ENCODE measurements at places on chromosomes 1 and 21. TPM values are rescaled to one million over a fixed set of nuclear protein-coding genes. Genes with fewer than 3 reads are reported as not detected.

Gene PKNOX1
- 27.2 TPM for total RNA-seq

Gene OTUD7B
- total RNA-seq: 15.9 TPM

Gene CCDC17
- total RNA-seq: 2.6 TPM

Gene DMAP1
- 39.6 TPM for total RNA-seq

Gene IGSF9
- not detected for total RNA-seq

Gene PLA2G2C
- total RNA-seq: 0.40 TPM

Gene NHLH1
- 0.43 TPM for total RNA-seq

Gene BCL2L15
- 2.9 TPM for total RNA-seq

Gene PDE9A
- total RNA-seq: 13.9 TPM

Gene NKAIN1
- not detected for total RNA-seq

Gene OLFML3
- total RNA-seq: 0.20 TPM

Gene CFH
- total RNA-seq: 22.9 TPM

Gene TNFSF18
- total RNA-seq: not detected

Gene IL20
- total RNA-seq: not detected

Gene POU2F1
- 17.4 TPM for total RNA-seq

Gene CYP2J2
- 2.8 TPM for total RNA-seq

Gene HHAT
- 1.3 TPM for total RNA-seq

Gene EFNA1
- total RNA-seq: not detected

Gene COL11A1
- total RNA-seq: not detected

Gene ASCL5
- not detected for total RNA-seq

Gene CHAF1B
- total RNA-seq: 23.9 TPM

Gene CRB1
- total RNA-seq: not detected

Gene STK40
- total RNA-seq: 75.2 TPM

Gene NBPF6
- not detected for total RNA-seq

Gene CA6
- total RNA-seq: not detected

Gene CFAP45
- total RNA-seq: 1.3 TPM

Gene DCDC2B
- total RNA-seq: not detected

Gene NPHS2
- total RNA-seq: not detected

Gene PLA2G2A
- total RNA-seq: not detected

Gene CTBS
- 27.2 TPM for total RNA-seq

Gene OR2AK2
- not detected for total RNA-seq

Gene EPHA8
- total RNA-seq: not detected

Gene ZZZ3
- 29.7 TPM for total RNA-seq

Gene GPR89A
- total RNA-seq: 31.9 TPM

Gene AADACL3
- not detected for total RNA-seq

Gene CFAP74
- not detected for total RNA-seq

Gene PRKAB2
- total RNA-seq: 13.3 TPM
